ENCODE measurements at places on chromosomes 6 and 20.

DNA sequence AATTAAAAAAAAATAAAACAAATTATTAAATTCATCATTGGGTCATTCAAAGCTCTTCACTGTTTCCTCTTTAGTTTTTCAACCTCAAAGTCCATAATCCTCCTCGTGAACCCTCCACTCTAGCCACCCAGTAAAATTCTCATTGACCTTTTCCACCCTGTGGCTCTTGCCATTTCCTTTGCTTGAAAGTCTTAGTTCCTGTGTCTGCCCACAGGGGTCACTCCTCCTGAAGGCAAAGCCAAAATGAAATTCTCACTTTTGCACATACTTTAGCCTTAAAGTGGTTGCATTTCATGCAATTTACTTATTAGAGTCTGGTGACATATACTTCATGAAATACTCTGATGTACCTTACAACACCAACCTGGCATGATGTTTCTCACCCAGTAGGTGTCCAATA lies 263.7 kb downstream of the BMP2 start:
- DNase-seq, result no peak

DNA sequence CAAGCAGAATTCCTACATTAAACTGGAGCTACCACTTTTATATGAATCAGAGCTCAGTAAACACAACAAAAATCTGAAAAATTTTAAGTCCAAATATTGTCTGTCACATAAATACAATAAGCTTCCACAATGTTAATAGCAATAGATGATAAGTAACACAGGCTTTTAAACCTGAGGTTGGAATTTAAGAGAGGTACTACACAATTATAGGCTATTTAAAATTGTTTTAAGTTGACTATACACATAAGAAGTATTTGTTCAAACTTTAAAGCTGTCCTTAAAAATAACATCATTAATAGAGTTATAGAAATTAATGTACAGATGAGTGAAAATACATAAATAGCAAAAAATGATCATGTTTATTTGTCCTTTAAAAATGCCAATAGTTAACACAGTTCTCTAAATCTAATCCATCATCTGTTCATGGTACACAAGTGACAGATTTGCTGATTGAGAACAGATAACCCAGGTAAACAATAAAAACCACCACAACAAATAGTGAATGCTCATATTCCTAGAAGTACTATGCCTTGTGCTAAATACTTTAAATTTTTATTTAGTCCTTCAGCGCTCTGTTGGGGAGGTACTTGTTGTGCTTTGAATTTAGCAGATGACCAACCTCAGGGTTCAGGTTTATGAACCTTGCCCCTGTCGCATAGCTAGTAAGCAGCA lies 382.3 kb upstream of the ID4 start:
- DNase-seq, result no peak

DNA sequence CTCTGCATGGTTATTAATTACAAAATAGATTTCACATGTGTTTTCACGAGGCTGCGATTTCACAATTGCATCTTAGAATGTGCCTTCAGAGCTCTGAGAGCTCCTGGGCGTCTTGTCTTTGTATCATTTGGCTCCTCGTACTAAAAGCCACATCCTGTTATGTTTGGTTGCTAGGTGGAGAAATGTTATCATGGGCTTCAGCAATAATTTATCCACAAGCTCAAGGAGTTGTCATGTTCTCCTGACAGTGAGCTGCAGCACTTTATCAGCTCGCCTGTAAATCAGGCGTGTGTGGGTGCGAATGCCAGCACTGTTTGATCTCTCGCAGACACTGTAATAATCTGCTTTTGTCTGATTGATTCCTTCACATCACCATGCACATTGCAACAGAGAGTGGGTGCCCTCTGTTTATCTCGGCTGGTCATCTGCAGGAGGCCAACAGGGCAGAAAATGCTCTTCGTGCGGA lies 218.6 kb upstream of the ZFP64 start:
- no peak for DNase-seq

DNA sequence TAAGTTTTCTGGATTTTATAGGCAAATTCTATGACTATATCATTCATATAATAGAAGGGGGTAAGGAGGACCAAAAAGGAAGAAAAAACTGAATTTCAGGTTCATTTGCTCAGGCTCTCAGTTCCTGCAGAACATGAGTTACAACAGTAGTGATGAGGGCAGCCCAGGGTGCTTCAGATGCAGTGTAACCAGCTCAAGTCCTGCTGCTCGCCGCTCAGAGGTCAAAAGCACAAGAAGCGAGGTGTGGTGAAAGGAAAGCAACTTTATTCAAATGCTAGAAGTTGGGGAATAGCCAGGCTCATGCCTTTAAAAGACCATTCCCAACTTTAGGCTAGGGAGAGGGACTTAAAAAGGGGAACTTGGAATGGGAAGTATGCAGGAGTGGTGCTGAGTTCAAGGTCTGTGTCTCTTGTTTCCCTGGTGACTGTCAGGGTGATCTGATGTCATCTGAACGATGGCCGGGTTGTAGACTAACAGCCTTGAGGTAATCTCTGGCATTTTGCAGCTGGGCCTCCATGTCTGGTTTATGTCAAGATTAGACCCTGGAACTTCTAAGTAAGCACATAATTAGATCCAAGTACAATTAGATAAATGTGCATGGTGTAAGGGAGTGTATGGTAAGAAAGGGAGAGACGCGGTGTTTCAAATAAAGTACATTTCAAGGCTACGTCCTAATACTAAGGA lies 14.5 kb upstream of the SEC63 start:
- DNase-seq, result no peak

- no peak for DNase-seq
These were observed 119.4 kb upstream of the ARMC2 start for GRCh38 chr6:108728826-108729225.

GRCh38 chr6:39681674-39682121 lies 43.5 kb downstream of the KIF6 start:
- DNase-seq, result no peak
